ENCODE measurements at places on chromosomes 1 and 21. TPM values are rescaled to one million over a fixed set of nuclear protein-coding genes. Genes with fewer than 3 reads are reported as not detected.

The EDARADD gene
- total RNA-seq, result 0.11 TPM

The CCDC190 gene
- 0.89 TPM for total RNA-seq

The CASQ2 gene
- 1.9 TPM for total RNA-seq

The CNN3 gene
- 181 TPM for total RNA-seq

The SUSD4 gene
- 3.8 TPM for total RNA-seq

The FMN2 gene
- not detected for total RNA-seq

The CFHR4 gene
- total RNA-seq, result not detected

The FCGR3A gene
- 203 TPM for total RNA-seq

The RPS6KA1 gene
- total RNA-seq, result 122 TPM

The LRRC71 gene
- total RNA-seq, result 9.4 TPM

The PGLYRP4 gene
- not detected for total RNA-seq

The LCE3E gene
- not detected for total RNA-seq

The PRXL2B gene
- total RNA-seq, result 10.5 TPM

The CFAP107 gene
- total RNA-seq, result 1.3 TPM

The CFAP74 gene
- 7.7 TPM for total RNA-seq

The RGL1 gene
- total RNA-seq, result 24.1 TPM

The RGSL1 gene
- not detected for total RNA-seq

The UBL4B gene
- not detected for total RNA-seq

The FNDC5 gene
- total RNA-seq, result 3.1 TPM
